ENCODE measurements at places on chromosomes 6 and 20.

DNA sequence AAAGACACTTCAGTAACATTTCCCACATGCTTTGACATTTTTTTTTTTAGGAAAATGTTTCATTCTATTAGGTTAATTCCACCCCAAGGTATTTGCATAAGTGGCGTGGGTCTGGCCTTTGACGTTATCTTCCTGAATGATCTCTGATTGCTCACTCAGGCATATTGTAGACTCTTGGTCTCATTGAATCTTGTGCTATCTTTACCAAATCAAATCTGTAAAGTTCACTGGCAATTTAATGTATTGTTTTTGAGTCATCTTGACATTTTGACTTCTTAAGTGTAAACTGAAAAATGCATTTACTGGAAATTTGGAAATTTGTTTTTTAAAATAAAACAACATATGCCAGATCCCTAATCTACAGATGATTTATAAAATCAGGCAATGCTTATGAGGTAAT, 16.0 kb upstream of the VIP start:
- DNase-seq, result no peak

DNA sequence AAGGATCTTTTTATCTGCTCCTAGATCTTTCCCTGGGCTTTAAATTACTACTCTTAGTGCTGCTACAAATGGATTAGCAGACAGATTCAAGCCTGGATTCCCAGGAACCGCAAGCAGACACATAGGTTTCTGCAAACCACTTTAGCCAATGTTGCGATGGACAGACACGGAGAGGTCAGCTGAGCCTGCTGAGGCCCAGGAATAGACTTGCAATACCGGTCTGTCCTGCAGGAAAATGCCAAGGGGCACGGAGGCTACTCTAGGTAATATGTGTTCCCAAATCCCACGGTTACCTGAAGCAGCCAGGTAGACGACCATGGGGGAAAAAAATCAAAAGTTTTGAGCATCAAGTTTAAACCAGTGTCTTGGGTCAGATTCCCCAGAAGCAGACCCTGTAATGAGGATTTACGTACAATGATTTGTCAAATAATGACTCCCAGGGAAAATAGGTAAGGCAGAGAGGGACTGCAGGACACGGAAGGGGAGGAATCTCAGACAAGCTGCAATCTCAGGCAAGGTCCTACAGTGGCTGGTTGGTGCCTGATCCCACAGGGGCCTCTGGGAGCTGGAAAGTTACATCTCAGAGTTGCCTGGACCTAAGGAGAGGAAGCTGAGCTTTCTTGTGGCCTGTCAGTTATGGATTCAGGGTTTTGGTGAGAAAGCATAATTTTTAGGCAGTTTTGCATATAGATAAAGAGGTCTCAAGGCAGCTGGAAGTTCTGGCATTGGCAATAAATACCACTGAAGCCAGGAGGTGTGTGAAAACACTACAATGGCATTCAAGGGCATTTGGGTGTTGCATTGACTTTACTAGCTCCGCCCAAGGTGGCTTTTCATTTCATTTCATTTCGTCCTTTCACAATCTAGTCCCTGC, 12.5 kb downstream of the OTOR start:
- no peak for DNase-seq

DNA sequence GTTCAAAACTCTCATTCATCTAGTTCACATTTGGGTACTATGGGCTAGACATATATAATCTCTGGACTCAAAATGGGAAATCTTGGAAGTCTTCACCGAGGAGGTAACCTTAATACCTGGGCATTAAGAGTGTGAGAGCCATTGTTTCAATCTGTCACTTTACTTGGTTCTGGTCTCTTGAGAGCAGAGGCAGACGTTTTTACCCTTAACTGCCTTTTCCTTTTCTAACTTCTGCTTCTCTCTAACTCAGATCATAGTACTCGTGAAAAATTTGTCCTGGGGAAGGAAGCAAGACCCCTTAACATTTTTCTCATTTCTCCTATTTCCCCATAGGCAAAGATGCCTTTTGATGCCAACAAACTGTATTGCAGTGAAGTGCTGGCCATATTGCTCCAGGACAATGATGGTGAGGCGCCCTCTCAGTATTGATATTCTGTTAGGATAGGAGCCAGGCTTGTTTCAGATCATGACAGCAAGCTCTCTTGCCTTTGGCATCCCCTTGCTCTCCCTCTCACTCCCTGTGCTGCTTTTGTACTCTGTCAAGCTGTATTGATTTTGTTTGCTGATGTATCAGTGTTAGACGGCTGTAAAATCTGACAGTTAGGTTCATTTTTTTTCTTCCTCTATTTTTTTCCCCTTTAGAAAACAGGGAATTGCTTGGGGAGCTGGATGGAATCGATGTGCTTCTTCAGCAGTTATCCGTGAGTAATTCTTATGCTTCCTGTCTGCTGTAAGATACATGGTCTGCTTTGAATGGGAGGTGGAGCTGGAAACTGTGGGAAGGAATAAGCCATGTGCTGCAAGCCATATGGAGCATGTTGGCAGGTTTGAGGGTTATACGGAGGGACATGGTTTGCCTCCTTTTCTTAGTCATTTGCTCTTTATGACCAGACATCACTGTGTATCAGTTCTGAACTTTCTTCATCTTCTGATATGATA, 83.5 kb downstream of the CTNNBL1 start:
- DNase-seq, result no peak

GRCh38 chr20:45433316-45433715, 17.4 kb downstream of the PIGT start:
- DNase-seq, result no peak

GRCh38 chr20:62895539-62895938, 30.8 kb downstream of the DIDO1 start:
- DNase-seq, result no peak

Data from activated T-helper 1 cell treated with anti-CD3 and anti-CD28 coated beads, Interleukin-2, amount 50 U/mL, for 16 hours (primary cell).